ENCODE measurements at places on chromosomes 2 and 18. TPM values are rescaled to one million over a fixed set of nuclear protein-coding genes. Genes with fewer than 3 reads are reported as not detected.

- DNase-seq: no peak
Measured at GRCh38 chr18:36200354-36200771, 13.1 kb downstream of the MOCOS start.

Gene IL36RN
- total RNA-seq: not detected

DNA sequence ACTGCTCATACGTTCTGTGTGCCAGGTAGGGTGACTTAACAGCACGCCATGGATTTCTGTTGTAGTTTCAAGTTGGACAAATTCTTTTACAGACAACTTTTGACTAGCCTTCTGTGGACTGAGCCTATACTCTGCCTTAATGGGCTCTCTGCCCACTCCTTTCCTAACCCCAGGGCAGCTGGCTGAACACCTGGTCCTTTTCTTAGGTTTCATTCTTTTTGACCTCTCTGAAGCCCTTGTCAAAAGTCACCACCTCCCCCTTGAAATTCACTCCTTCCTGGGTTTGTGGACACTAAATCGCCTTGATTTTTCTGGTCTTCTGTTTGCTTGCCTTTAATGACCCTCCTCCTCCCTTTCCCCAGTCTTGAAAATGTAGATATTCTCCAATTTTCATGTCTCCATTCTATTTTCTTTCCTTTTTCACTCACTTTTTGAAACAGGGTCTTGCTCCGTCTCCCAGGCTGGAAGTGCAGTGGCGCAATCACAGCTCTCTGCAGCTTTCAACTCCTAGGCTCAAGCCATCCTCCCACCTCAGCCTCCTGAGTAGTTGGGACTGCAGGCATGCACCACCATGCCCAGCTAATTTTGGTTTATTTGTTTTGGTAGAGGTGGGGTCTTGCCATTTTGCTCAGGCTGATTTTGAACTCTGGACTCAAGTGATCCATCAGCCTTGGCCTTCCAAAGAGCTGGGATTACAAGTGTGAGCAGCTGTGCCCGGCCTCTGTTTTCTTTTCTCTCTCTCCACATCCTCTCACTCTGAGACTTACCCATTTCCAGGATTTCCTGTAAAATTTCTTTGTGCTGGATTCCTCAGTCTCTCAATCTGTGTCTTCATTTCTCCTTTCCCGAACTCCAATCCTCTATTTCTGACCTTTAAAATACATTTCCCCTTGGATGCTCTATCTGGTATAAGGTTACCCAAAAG lies 112.9 kb downstream of the PLB1 start:
- DNase-seq: no peak

Gene VWA3B
- total RNA-seq: not detected

GRCh38 chr2:216694082-216694825 lies 1.1 kb downstream of the IGFBP5 start:
- no peak for DNase-seq

- DNase-seq: no peak
Measured at GRCh38 chr18:44320619-44321460, 359.8 kb upstream of the SETBP1 start.

Gene TRIM43
- not detected for total RNA-seq

DNA sequence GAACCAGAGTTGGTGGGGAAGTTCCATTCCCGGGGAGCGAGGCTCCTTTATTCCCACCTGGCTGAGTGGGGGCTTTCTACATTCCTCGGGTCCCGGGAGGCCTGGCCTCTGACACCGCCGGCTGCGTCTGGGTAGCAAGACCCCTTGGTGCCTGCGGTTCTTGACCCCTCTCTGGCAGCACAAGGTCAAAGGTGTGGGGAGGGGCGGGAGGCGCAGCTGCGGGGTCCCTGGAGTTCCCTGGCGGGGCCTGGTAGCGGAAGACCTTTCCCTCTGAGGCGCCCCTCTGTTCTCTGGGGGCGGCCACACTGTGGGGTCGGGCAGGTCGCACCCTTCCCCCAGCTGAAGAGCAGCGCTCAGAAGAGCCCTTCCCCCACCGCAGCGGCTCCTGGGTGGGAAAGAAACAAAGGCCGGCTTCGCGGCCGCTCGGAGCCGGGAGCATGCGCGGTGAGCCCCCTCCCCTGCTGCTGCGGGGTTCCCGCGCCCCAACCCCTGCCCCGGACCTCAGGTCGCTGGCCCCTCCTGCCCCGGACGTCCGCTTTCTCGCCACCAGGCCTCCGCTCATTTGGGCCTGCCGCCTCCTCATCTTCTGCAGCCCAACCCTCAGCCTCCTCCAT lies 146.3 kb downstream of the ANKRD44 start:
- no peak for DNase-seq

DNA sequence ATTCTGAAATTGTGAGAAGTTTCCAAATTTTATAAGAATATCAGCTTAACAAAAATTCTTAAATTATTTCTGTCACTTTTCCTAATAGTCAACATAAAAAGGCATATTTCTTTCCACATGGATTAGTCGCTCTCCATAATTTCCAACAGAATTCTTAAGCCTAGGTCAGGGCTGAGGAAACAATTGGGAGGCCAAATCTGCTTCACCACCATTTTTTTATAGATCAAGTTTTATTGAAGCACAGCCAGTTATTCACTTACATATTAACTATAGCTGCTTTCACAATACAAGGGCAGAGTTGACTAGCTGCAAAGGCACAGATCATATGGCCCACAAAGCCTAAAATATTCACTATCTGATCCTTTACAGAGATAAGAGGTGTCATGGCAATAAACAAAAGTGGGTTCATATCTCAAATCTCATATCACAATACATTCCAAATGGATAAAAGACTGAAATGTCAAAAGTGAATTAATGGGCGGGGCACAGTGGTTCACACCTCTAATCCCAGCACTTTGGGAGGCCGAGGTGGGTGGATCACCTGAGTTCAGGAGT lies 18.7 kb downstream of the MEMO1 start:
- no peak for DNase-seq

GRCh38 chr2:23531881-23532280 lies 146.9 kb downstream of the KLHL29 start:
- no peak for DNase-seq

- no peak for DNase-seq
Measured at GRCh38 chr2:9813312-9814128, 29.8 kb upstream of the TAF1B start.

Gene AQP12A
- not detected for total RNA-seq

GRCh38 chr2:127558911-127559310 lies 23.4 kb downstream of the MYO7B start:
- DNase-seq: no peak

Measured in omental fat pad (tissue), 4 donors.